ENCODE measurements at places on chromosomes 13 and 19.

GRCh38 chr13:53501387-53501786 lies 472.8 kb downstream of the OLFM4 start:
- no peak for DNase-seq

DNA sequence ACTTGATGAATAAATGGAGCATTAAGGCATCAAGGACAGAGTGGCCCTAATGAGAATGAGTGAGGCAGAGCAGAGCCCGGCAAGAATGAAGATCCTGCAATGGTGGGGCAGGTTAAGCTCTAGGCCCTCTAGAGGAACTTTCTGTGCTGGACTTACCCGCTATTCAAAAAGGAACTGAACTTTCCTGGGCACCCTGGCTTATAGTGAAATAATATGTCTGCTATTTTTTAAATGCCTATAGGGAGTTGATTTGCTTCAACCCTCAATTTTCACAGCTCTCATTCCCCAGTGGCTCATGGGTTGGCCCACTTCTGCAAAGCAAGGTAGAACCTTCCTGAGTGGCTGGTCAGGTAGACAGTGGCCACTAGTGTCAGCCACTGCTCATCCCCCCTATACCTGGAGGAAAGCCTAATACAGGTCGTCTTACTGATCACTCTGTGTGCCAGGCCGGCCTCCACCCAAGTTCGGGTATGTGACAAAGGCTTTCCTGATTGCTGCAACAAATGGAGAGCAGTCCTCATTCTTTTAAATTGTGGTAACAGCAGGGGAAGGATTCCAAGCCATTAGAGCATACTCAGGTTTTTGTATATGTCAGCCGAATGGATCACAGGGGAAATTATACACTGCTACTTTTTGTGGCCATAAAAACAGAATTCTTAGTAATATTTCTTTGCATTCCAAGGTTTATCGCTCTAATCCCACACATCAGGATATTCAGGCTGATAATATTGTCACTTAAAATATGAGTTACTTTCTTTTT lies 103.0 kb downstream of the KL start:
- no peak for DNase-seq

DNA sequence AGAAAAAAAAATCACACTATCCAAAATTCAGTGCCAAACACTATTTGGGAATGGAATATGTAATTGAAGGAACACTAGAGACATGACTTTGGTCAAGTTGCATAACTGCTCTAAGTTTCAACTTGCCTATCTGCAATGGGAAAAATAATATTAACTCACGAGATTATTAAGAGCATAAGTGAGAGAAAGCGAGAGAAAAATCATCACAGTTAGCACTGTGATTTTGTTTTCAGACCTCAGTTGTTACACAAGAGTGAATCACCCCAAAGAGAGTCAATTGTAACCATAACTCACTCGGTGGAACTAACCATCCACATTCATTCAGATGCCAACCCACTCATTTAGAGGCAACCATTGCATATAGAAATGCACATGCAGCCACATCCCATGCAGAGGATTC lies 147.1 kb downstream of the NHLRC3 start:
- DNase-seq: no peak

GRCh38 chr19:47776568-47776967 lies 1.9 kb upstream of the SELENOW start:
- DNase-seq: no peak

- peak; percentile 58 for DNase-seq
Observed at GRCh38 chr13:46126552-46127357, 21.9 kb upstream of the CPB2 start.

- DNase-seq: no peak
Observed at GRCh38 chr19:52673014-52673413, 34.9 kb upstream of the ZNF83 start.
